ENCODE measurements at places on chromosomes 1 and 21. TPM values are rescaled to one million over a fixed set of nuclear protein-coding genes. Genes with fewer than 3 reads are reported as not detected.
A peak's percentile ranks its signal among the peaks of the same experiment; 100 is the strongest.

DNA sequence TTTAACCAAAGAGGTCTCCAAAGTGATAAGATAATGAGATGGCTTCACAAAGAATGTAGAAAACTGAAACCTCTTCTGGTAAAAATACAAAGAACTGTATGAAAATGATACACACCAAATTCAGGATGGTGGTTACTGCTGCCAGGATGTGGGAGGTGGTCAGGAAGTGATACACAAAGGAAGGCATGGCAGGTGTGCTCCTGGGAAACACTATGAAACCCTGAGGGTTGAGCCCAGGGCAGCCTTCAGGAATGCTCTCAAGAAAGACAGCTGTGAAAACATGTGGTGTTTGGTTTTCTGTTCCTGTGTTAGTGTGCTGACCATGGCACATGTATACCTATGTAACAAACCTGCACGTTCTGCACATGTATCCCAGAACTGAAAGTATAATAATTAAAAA lies 109.3 kb downstream of the NTNG1 start:
- no peak overlapping the region for H3K27ac ChIP-seq
- peaks cover 4% of the 10 kb centered on the region for H3K4me1 ChIP-seq
- no peak overlapping the region for H3K4me3 ChIP-seq
- H3K27me3 ChIP-seq: peaks cover 1% of the 10 kb centered on the region
- no peak for DNase-seq

DNA sequence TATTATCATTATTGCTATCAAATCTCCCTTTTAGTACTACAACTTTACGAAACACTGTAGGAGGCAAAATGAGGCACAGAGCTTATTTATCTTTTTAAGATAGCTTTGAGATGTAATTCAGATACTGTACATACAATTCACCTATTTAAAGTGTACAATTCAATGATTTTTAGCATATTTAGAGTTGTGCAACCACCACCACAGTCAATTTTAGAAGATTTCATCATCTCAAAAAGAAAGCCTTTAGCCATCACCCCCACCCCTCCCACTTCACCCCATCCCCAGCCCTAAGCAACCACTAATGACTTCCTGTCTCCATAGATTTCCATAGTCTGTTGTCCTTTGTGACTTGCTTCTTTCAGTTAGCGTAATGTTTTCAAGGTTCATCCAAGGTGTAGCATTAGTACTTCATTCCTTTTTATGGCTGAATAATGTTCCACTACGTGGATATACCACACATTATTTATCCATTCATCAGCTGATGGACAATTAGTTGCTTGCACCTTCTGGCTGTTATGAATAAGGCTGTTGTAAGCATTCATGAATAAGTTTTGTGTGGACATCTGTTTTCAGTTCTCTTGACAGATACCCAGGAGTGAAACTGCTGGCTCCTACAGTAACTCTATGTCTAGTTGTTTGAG lies 9.4 kb upstream of the CAPN9 start:
- H3K27me3 ChIP-seq: peaks cover 10% of the 10 kb centered on the region
- no peak overlapping the region for H3K27ac ChIP-seq

GRCh38 chr1:39898191-39898590 lies 3.5 kb downstream of the MYCL start:
- no peak overlapping the region for H3K4me3 ChIP-seq
- peaks cover 43% of the 10 kb centered on the region for H3K27me3 ChIP-seq
- no peak for DNase-seq
- H3K4me1 ChIP-seq: no peaks in the 10 kb centered on the region
- no peak overlapping the region for H3K27ac ChIP-seq

- no peaks in the 10 kb centered on the region for H3K36me3 ChIP-seq
- peaks cover 3% of the 10 kb centered on the region for H3K27me3 ChIP-seq
- H3K4me1 ChIP-seq: no peaks in the 10 kb centered on the region
- H3K4me3 ChIP-seq: no peak overlapping the region
- no peak overlapping the region for H3K27ac ChIP-seq
These were observed 125.5 kb downstream of the ADAMTS1 start for GRCh38 chr21:26719750-26720149.

GRCh38 chr1:150562446-150563339 lies 13.5 kb downstream of the ADAMTSL4 start:
- peak overlapping the region; percentile 88 for H3K4me3 ChIP-seq
- H3K36me3 ChIP-seq: peaks cover 6% of the 10 kb centered on the region
- H3K4me1 ChIP-seq: peaks cover 54% of the 10 kb centered on the region
- peak; percentile 97 for DNase-seq
- H3K27ac ChIP-seq: peak overlapping the region; percentile 99
- H3K27me3 ChIP-seq: no peaks in the 10 kb centered on the region

DNA sequence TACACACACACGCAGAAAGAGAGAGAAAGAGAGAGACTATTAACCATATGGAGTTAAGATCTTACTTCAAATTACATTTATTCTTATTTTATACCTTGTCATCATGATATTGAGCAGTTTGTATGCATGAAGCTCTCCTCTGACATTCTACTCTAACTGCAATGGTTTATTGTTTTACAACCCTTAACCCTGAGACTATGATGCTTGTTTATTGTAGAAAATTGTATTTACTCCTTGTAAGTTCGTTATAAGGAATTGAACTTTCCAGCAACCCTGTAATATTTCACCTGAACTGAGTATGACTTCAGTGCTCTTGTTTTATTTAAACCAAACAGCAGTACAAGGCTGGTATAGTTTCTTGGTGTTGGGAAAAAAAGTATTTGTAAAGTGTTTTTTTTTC lies 18.6 kb upstream of the PTPRF start:
- no peak for DNase-seq
- H3K4me3 ChIP-seq: no peak overlapping the region
- no peak overlapping the region for H3K27ac ChIP-seq
- H3K4me1 ChIP-seq: peaks cover 8% of the 10 kb centered on the region
- no peaks in the 10 kb centered on the region for H3K36me3 ChIP-seq

DNA sequence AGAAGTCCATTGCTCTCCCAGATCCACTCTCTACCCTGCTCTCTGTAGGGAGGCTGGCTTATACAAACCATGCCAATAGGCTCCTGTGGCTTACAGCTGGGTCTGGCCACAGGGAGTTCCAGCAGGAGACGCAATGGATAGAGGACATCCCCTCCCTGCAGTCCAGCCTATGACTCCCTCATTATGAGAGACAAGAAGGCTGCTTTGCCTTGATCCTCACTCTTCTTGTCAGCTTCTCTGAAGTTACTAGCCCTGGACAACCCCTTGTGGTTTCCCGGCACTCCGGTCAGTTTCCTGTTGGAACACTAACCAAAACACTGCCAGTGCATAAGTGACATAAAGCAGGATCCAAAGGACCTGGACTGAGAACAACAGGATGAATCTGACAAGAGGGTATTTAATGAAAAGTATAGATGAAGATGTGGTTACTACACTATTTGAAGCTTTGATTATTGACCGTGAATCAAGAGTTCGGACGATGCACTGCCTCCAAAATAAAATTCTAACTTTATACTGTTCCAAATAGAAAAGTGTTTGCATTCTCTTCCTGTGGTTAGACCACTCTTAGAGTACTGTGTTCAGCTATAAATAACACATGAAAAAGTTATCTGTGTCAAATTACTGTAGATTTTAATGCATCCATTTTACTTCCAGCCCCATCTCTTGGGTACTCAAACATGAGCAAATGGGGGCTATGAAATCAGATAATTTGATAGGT lies 32.7 kb upstream of the ZNF326 start:
- H3K27me3 ChIP-seq: no peaks in the 10 kb centered on the region
- peaks cover 1% of the 10 kb centered on the region for H3K36me3 ChIP-seq
- H3K27ac ChIP-seq: no peak overlapping the region
- DNase-seq: no peak
- H3K4me1 ChIP-seq: peaks cover 37% of the 10 kb centered on the region

DNA sequence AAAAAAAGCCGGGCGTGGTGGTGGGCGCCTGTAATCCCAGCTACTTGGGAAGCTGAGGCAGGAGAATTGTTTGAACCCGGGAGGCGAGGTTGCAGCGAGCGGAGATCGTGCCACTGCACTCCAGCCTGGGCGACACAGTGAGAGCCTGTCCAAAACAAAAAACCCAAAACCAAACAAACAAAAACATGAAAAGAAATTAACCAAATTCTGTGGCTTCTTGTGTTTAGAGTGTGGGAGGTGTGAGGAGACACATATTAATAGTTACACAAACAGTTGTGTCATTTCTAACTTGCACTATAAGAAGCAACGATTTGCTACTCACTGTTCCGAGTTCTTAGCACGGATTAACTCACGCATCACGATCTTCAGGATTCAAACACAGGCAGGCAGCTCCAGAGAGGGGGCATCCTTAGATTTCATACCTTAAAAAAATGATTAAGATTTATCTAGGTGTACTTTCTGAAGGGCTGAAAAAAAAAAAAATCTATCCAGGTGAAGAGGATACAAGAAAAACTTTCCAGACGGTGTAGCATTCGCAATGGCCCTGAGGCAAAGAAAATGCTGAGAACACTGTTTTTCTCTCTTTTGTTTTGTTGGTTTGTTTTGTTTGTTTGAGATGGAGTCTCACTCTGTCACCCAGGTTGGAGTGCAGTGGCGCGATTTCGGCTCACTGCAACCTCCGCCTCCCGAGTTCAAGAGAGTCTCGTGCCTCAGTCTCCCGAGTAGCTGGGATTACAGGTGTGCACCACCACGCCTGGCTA lies 713 bp upstream of the HMGCL start:
- H3K36me3 ChIP-seq: peaks cover 8% of the 10 kb centered on the region
- no peak for DNase-seq
- no peaks in the 10 kb centered on the region for H3K27me3 ChIP-seq
- H3K4me1 ChIP-seq: peaks cover 22% of the 10 kb centered on the region
- peak overlapping the region; percentile 97 for H3K4me3 ChIP-seq
- peak overlapping the region; percentile 96 for H3K27ac ChIP-seq

DNA sequence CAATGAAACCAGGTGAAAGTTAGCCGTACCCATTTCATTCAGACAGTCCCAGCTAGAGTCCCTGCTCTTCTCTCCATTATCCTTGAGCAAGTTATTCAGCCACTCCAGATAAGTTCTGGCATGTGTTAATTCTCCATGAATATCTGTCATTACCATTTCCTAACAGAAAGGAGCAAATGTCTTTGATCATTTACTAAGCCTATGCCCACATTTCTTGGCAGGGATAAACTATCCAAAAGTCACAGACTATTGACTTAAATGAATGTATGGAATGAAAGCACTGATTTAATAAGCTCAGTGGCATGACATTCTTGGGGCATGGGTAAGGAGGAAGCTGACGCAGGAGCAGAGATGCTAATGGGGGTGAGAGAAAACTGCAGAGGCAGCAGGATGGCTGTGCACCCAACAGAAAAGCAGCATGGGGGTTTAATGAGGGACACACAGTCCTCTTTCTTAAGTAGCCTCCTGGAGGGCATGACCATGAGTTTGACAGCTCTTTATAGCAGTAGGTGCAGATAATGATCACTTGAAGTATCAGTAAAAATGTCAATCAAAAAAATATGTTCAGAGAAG lies 17.6 kb upstream of the DHCR24 start:
- H3K27me3 ChIP-seq: no peaks in the 10 kb centered on the region
- no peaks in the 10 kb centered on the region for H3K36me3 ChIP-seq
- no peak overlapping the region for H3K4me3 ChIP-seq
- H3K4me1 ChIP-seq: no peaks in the 10 kb centered on the region
- no peak overlapping the region for H3K27ac ChIP-seq

DNA sequence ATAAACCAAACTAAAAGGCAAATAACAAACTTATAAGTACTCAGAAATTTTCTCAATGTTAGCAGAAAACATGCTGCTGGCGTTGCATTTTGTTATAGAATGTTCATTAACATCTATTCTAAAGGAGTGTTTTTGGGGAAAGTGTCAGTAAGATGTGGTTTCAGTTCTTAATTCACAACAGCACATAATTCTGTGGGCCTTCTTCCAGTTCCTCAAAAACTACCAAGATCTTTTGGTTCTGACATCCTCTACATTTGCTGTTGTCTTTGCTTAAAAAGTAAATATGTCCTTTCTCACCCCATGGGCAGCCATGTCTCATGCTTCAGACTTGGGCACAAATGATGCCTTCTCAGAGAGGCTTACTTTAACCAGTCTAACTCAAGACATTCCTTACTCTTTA lies 152.5 kb downstream of the CDC7 start:
- H3K4me3 ChIP-seq: no peak overlapping the region
- no peaks in the 10 kb centered on the region for H3K4me1 ChIP-seq
- H3K27me3 ChIP-seq: no peaks in the 10 kb centered on the region
- no peak for DNase-seq
- H3K36me3 ChIP-seq: no peaks in the 10 kb centered on the region
- no peak overlapping the region for H3K27ac ChIP-seq

GRCh38 chr1:182610606-182611194 lies 6.5 kb upstream of the RGS16 start:
- no peak overlapping the region for H3K27ac ChIP-seq
- no peaks in the 10 kb centered on the region for H3K36me3 ChIP-seq
- H3K4me3 ChIP-seq: no peak overlapping the region
- peaks cover 50% of the 10 kb centered on the region for H3K4me1 ChIP-seq
- H3K27me3 ChIP-seq: peaks cover 61% of the 10 kb centered on the region

DNA sequence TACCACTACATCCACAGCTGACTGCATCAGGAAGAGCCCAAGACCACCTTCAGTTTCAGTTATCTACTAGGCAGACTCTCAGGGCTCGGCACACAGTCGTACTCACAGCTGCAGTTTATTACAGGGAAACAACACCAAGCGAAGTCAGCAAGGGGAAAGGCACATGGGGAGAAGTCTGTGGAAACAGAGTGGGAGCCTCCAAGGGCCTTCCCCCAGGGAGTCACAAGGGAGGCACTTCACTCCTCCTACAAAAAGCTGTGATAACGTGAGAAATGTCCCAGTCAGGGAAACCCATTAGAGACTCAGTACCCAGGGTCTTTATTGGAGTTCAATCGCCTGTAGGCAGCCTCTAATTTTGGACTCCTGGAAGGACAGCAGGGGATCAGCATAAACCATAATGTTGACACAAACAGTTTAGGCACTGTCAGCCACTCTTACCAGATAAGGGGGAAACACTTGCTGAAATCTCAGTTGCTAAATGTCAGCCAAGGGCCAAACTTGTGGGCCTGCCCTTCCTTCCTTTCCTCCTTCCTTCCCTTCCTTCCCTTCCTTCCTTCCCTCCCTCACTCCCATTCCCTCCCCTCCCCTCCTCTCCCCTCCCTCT lies 444.0 kb downstream of the SMYD3 start:
- no peaks in the 10 kb centered on the region for H3K27me3 ChIP-seq
- no peak overlapping the region for H3K4me3 ChIP-seq
- H3K36me3 ChIP-seq: no peaks in the 10 kb centered on the region
- no peak for DNase-seq
- peaks cover 8% of the 10 kb centered on the region for H3K4me1 ChIP-seq

DNA sequence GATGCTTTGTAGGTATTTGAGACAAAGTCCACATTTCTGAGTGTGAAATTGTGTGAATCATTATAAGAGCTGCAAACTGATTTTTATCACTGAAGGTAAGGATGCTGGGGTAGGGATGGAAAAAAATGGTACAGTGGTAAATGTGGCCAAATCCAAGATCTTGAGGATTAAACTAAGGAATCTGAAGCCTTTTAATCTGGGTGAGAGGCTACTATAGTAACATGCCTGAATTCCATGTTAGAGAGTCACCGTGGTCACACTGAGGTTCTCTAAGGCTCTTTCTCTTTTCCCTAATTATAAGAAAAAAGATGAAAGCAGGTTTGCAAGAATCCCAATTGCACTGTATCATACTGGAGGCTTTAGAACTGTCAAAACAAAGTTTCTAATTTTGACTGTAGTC lies 17.6 kb downstream of the PTGER3 start:
- no peaks in the 10 kb centered on the region for H3K36me3 ChIP-seq
- no peak for DNase-seq
- peaks cover 6% of the 10 kb centered on the region for H3K27me3 ChIP-seq
- H3K27ac ChIP-seq: no peak overlapping the region
- H3K4me3 ChIP-seq: no peak overlapping the region

The LCE2C gene
- not detected for total RNA-seq

The INSRR gene
- total RNA-seq: 0.47 TPM

The CSF3R gene
- not detected for total RNA-seq

The BCL2L15 gene
- total RNA-seq: 0.61 TPM

The CRTC2 gene
- total RNA-seq: 67.3 TPM

The EDN2 gene
- not detected for total RNA-seq

The FCRL1 gene
- 0.29 TPM for total RNA-seq
